ENCODE measurements at places on chromosomes 2 and 18.

DNA sequence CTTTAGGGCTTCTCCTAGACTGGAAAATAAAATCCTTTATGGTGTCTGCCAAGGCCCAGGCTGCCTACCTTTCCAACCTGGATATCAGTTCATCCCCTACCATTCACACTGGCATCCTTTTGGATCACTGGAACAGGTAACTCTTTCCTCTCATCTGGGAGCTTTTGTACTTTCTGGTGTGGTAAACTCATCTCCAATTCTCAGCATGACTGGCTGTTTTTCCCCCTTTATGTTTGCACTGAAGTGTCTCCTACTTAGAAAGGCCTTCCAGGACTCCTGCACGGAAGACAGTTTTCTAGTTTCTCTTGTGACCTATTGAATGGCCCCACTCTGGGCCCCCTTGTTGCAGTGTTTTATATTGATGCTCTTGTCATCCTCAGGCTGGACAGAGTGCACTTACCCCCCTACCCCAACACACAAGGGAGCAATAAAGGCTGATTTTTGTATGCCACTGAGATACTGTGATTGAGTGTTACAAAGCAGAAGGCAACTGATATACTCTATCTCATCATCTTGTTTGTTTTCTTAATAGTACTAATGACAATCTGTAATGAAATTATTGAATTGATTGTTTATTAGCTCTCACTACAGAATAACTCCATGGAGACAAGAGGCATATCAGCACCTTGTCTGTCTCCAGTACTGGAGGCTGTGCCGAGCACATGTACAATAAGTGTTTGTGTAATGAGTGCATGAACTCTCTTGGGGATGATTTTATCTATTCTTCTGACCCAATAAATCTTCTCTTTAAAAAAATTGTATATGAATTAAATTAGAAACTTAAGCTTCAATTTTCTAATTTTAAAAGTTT, 129.9 kb downstream of the PIEZO2 start:
- DNase-seq: no peak

DNA sequence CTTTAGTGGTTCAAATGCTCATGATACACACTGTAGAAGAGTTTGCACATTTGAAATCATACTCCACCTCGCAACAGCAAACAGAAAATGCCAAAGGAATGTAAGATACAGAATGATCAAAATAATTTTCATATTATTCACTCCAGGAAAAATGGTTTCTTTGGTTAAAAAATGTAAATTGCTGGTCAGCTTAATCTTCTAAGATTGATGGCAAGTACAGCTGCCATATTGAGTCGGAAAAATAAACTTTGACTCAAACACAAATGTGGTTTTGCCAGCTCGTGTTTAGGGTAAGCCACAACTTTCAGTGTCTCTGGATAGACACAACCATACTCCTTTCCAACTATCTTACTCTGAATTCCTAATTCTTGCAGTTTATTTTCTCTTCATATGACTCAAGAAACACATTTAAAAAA, 154.9 kb upstream of the SMIM21 start:
- no peak for DNase-seq

- DNase-seq: no peak
These were observed 28.2 kb upstream of the NARS1 start for GRCh38 chr18:57649556-57650500.

DNA sequence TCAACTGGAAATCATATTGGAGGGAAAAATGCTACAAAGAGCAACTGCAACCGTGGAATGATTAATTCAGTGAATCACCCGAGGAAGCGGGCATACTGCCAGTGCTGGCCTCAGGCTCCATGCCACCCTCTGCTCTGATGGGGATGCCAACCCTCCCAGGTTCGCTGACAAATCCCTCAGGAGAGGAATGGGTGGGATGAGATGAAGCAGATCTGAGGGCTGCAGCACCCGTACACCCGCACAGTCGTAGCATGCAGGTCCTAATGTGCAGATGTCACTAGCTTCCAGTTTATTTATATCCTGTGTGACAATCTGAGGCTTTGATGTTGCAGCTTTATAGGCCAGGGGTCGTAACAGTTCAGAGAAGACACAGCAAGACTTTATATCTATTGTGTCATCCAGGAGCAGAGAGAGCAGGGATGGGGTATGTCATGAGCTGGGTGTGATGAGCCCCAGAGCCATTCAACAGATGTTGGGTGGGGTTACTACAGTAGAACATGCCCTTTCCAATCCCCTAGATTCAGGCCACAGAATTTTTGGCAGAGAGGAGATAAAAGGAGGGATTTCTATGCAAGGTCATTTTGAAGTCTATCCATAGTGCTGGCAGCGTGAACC, 44.6 kb downstream of the DPP4 start:
- DNase-seq: no peak

DNA sequence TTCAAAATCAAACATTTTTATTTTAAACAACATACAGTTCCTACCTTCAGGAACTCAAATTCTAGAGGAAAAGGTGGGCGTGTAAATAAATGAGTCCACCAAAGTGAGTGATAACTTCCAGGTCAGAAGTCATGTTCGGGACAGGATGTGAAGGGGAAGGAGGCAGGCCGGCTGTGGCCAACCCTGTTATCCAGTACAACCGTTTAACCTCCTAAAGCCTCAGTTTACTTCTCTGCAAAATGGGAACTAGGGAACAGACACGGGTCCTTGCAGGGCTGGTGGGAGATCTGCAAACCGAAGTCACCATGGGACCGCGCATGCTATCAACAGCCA, 373 bp downstream of the EIPR1 start:
- peak; percentile 49 for DNase-seq

DNA sequence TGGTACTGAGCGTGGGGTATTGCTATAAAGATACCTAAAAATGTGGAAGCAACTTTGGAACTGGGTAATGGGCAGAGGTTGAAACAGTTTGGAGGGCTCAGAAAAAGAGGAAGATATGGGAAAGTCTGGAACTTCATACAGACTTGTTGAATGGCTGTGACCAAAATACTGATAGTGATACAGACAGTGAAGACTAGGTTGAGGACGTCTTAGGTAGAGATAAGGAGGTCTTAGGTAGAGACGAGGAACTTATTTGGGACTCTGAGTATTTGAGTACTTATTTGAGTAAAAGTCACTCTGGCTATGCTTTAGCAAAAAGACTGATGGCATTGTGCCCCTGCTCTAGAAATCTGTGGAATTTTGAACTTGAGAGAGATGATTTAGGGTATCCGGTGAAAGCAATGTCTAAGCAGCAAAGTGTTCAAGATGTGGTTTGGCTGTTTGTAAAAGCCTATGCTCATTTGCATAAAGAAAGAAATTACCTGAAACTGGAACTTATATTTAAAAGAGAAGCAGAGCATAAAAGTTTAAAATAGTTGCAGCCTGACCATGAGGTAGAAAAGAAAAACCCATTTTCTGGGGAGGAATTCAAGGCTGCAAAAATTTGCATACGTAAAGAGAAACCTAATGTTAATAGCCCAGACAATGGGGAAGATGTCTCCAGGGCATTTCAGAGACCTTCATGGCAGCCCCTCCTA, 219.6 kb downstream of the PDE1A start:
- DNase-seq: no peak

- DNase-seq: no peak
These were observed 748.1 kb upstream of the LRATD1 start for GRCh38 chr2:13884291-13884976.

GRCh38 chr2:119155633-119156032, 2.9 kb downstream of the C1QL2 start:
- no peak for DNase-seq

DNA sequence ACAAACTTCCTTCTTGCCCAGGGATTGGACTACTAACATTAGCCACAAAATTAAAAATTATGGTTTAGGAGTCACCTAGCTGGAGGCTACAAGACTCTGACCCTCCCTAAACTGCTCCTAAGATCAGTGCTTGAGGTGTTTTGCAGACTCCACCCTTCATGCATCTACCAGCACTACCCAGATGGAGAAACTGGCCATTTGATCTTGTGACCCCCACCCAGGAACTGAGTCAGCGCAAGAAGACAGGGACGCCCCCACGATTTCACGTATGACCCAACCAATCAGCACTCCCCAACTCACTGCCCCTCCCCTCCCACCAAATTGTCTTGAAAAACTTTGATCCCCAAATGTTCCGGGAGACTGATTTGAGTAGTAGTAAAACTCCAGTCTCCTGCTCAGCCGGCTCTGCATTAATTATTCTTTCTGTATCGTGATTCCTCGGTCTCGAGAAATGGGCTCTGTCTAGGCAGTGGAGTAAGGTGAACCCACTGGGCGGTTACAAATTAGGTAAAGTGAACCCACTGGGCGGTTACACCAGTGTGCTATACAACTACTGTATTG, 40.1 kb upstream of the CCDC88A start:
- DNase-seq: no peak

GRCh38 chr2:118122594-118123281, 34.5 kb downstream of the INSIG2 start:
- DNase-seq: no peak

- DNase-seq: no peak
These were observed 171.5 kb downstream of the KCNS3 start for GRCh38 chr2:18050001-18050400.

- DNase-seq: peak; percentile 70
These were observed 34.2 kb upstream of the CTDP1 start for GRCh38 chr18:79645291-79645983.

DNA sequence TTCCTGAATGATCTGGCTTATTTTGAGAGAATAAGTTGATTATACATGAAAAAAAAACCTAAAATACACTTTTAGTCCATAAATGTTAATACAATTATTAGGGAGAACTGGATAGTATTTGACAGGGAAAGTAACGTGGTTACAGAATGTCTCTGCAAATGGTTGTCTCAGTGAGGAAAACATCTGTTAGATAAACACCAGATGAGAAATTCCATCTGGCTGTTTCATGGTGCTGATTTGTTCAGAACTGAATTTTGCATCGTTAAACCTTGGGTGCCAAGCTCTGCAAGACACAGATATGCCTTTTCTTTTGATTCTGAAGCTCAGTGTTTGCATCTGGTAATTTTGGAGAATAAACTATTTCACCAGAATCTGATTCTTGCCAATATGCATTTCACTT, 90.4 kb downstream of the SCN3A start:
- no peak for DNase-seq

- DNase-seq: no peak
These were observed 13.6 kb downstream of the DHRS9 start for GRCh38 chr2:169082995-169083394.

DNA sequence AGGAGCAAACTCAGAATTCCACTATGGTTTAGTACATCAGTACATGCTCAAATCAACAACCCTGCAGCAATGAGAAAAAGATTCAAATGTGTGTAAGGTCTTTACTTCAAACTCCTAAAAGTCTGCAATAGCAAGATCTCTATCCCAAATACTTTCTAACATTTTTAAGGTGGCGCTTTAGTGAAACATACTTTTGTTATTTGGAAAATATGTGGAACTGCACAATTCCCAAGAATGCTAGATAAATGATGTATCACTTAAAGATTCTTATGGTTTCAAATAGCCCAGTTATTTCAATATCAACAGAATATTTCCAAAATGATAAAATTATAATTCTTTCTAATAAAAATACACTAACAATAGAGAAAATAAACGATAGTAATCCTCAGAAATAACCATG, 227.6 kb upstream of the SMAD7 start:
- DNase-seq: no peak

GRCh38 chr2:19536136-19536535, 177.7 kb upstream of the OSR1 start:
- no peak for DNase-seq

All from AML-193 (cell line).